Sigmoid colon (tissue), 7 donors: ENCODE measurements at places on chromosomes 11 and 22. TPM values are rescaled to one million over a fixed set of nuclear protein-coding genes. Genes with fewer than 3 reads are reported as not detected.

GRCh38 chr22:43007519-43008102 lies 7.3 kb downstream of the PACSIN2 start:
- H3K4me1 ChIP-seq: peaks cover 73% of the 10 kb centered on the region
- no peaks in the 10 kb centered on the region for H3K36me3 ChIP-seq
- H3K27me3 ChIP-seq: no peaks in the 10 kb centered on the region
- no peak for DNase-seq
- peak overlapping the region; percentile 38 for H3K27ac ChIP-seq

The C11orf91 gene
- total RNA-seq: not detected

- peak; percentile 79 for DNase-seq
- H3K4me3 ChIP-seq: peak overlapping the region; percentile 90
- peak overlapping the region; percentile 96 for H3K27ac ChIP-seq
- H3K4me1 ChIP-seq: no peaks in the 10 kb centered on the region
Measured at GRCh38 chr22:31105282-31105929, 2.0 kb downstream of the SELENOM start.

The DLG2 gene
- total RNA-seq: 11.3 TPM

GRCh38 chr11:44205352-44205751 lies 104.6 kb downstream of the ALX4 start:
- DNase-seq: no peak
- H3K27ac ChIP-seq: no peak overlapping the region
- H3K4me1 ChIP-seq: no peaks in the 10 kb centered on the region
- H3K27me3 ChIP-seq: no peaks in the 10 kb centered on the region
- H3K4me3 ChIP-seq: no peak overlapping the region
- peaks cover 8% of the 10 kb centered on the region for H3K36me3 ChIP-seq

The MMP13 gene
- not detected for total RNA-seq

DNA sequence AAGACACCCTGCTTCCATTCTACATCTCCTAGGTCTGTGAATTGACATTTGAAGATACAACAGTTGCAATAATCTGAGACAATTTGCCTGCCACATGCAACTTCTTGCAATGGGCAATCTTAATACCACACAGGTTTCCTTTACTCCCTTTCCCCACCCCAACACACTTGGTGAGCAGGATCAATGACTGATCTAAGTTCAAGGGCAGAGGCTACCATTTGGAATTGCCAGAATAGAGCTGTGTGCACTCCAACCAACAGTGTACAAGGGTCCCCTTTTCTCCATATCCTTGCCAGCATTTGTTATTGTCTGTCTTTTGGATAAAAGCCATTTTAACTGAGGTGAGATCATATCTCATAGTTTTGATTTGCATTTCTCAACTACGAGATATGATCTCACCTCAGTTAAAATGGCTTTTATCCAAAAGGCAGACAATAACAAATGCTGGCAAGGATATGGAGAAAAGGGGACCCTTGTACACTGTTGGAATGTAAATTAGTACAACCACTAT lies 2.9 kb upstream of the NNMT start:
- DNase-seq: no peak
- H3K36me3 ChIP-seq: no peaks in the 10 kb centered on the region
- H3K4me1 ChIP-seq: peaks cover 64% of the 10 kb centered on the region
- H3K27me3 ChIP-seq: no peaks in the 10 kb centered on the region
- H3K27ac ChIP-seq: peak overlapping the region; percentile 85

GRCh38 chr11:45314900-45315299 lies 28.8 kb upstream of the SYT13 start:
- no peaks in the 10 kb centered on the region for H3K27me3 ChIP-seq
- H3K4me1 ChIP-seq: no peaks in the 10 kb centered on the region
- H3K27ac ChIP-seq: no peak overlapping the region

DNA sequence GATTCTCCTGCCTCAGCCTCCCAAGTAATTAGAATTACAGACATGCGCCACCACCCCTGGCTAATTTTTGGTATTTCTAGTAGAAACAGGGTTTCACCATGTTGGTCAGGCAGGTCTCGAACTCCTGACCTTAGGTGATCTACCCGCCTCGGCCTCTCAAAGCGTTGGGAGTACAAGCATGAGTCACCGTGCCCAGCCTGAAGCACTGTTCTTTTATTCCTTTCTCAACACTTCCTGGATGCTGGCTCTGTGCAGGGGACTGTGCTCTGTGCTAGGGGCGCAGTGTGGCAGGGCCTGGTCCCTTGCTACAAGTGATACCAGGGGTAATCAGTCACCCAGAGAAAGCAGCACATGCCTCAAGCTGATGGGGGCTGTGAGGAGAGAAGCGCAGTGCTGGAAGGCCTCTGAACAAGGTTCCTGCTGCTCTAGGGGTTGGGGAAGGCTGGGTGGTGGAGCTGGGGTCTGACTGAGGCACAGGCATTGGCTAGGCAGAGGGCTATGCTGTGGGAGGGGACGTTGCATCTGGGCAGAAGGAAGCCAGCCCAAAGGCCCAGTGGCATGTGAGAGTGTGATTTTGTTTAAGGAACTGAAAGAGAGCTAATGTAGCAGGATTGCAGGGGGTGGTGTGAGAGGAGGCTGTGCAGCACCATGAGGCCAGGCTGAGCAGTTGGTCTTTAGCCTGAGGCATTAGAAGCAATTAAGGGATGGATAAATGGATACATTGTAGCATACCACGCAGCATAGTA lies 42.5 kb downstream of the CABIN1 start:
- no peak overlapping the region for H3K4me3 ChIP-seq
- H3K36me3 ChIP-seq: peaks cover 60% of the 10 kb centered on the region
- no peaks in the 10 kb centered on the region for H3K4me1 ChIP-seq
- H3K27me3 ChIP-seq: no peaks in the 10 kb centered on the region
- H3K27ac ChIP-seq: no peak overlapping the region

GRCh38 chr11:77138106-77138649 lies 10.1 kb downstream of the MYO7A start:
- no peaks in the 10 kb centered on the region for H3K36me3 ChIP-seq
- no peaks in the 10 kb centered on the region for H3K4me1 ChIP-seq
- DNase-seq: no peak
- peaks cover 24% of the 10 kb centered on the region for H3K27me3 ChIP-seq

The DEFB131B gene
- not detected for total RNA-seq

DNA sequence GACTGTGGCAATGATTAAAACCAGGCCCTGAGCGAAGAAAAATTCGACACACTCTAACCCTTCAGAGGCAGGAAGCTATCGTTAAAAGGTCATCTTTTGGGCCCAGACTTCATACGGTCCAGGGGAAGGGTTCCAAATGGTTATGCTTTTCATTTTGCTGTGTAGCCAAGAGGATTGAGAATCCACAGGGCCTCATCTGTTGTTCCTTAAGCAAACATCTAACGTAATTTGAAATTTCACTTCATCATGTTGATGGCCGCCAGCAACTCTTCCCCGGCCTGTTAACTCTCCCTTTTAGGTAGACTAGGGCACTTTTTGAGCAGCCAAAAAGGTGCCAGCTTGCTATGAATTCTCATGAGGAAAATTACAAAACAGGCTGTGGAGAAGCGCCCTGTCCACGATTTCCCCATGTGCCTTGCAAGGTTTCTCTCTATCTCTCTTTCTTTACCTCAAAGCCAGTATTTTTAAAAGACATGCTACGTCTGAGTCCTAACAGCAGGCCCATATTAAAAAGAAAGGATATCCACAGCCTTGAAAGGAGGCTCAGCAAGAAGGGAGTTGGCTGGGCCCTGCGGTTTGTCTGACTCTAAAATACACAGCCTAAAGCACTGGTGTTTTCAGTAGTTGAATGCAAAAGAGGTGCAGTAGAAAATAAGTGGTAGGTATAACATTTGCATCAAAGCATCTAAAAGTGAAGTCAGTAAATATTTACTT lies 356.3 kb upstream of the NARS2 start:
- no peak overlapping the region for H3K4me3 ChIP-seq
- peaks cover 34% of the 10 kb centered on the region for H3K4me1 ChIP-seq

GRCh38 chr11:122731500-122731913 lies 76.0 kb downstream of the UBASH3B start:
- no peaks in the 10 kb centered on the region for H3K36me3 ChIP-seq
- no peaks in the 10 kb centered on the region for H3K27me3 ChIP-seq
- no peak overlapping the region for H3K4me3 ChIP-seq
- no peak overlapping the region for H3K27ac ChIP-seq
- no peaks in the 10 kb centered on the region for H3K4me1 ChIP-seq

DNA sequence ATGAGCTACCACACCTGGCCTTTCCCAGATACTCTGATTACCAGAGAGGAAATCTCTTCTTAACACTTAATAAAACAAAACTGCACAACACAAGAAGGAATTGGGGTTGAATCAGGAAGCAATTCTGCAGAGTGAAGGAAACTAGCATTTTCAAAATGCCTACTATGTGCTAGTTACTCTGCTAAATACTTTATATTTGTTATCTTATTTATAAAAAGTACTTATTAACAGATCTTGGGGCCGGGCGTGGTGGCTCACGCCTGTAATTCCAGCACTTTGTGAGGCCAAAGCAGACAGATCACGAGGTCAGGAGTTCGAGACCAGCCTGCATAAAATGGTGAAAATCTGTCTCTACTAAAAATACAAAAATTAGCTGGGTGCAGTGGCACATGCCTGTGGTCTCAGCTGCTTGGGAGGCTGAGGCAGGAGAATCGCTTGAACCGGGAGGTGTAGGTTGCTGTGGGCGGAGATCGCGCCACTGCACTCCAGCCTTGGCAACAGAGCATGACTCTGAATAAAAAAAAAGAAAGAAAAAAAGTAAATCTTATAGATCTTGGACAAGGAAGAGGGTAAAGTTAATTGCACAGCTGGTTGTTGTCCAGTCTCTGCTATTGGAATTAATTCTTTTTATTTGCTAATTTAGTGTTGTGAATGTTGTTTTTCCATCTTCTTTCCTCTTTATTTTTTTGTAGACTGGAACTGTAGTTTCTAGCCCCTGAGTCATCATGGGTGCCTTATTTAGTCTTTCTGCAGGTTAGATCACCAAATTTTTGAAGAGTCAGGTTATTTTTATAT lies 22.1 kb downstream of the TMEM135 start:
- H3K27me3 ChIP-seq: no peaks in the 10 kb centered on the region
- H3K4me3 ChIP-seq: no peak overlapping the region
- no peaks in the 10 kb centered on the region for H3K4me1 ChIP-seq
- no peak for DNase-seq
- no peaks in the 10 kb centered on the region for H3K36me3 ChIP-seq

- H3K27ac ChIP-seq: no peak overlapping the region
- DNase-seq: no peak
- no peaks in the 10 kb centered on the region for H3K36me3 ChIP-seq
- no peak overlapping the region for H3K4me3 ChIP-seq
Measured at GRCh38 chr11:8038811-8039529, 42.0 kb upstream of the TUB start.

DNA sequence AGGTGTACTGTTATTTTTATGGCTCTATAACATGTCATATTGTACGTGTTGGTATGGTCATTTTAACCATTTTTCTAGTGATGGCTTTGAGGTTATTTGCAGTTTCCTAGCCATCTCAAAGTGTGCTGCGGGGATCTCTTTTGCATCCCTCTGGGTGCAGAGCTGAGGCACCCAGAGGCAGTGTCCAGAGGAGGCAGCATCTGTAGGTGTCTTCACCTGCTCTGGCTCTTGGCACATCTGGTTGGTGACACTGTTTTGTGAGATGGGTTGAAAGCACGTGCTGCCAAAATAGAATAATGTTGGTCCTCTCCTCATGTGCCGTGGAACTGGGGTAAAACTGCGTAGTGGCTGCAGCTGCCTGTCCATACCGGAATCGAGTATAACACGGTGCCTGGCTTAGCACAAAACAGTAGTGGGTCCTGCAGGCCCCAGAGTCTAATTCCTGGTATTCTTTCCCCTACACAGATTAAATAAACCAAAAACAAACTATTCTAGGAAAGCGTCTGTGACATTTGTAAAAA lies 12.9 kb downstream of the NEAT1 start:
- DNase-seq: peak; percentile 68
- H3K27me3 ChIP-seq: no peaks in the 10 kb centered on the region

- no peaks in the 10 kb centered on the region for H3K4me1 ChIP-seq
- no peak overlapping the region for H3K27ac ChIP-seq
- DNase-seq: no peak
- no peaks in the 10 kb centered on the region for H3K27me3 ChIP-seq
- H3K36me3 ChIP-seq: no peaks in the 10 kb centered on the region
Measured at GRCh38 chr11:31247321-31247720, 122.2 kb downstream of the DCDC1 start.

The CCDC87 gene
- total RNA-seq: 0.14 TPM

GRCh38 chr11:68816917-68817419 lies 24.7 kb downstream of the CPT1A start:
- peaks cover 7% of the 10 kb centered on the region for H3K36me3 ChIP-seq
- no peaks in the 10 kb centered on the region for H3K4me1 ChIP-seq
- H3K27ac ChIP-seq: no peak overlapping the region
- no peaks in the 10 kb centered on the region for H3K27me3 ChIP-seq
